Substantia nigra (tissue), 51 donors: ENCODE measurements at places on chromosomes 2 and 18.

GRCh38 chr2:85448461-85449213 lies 30.1 kb downstream of the SH2D6 start:
- DNase-seq = no peak

- no peak for DNase-seq
Observed at GRCh38 chr2:148643421-148643820, 1.1 kb upstream of the EPC2 start.

GRCh38 chr2:239548965-239549595 lies 148.3 kb upstream of the HDAC4 start:
- DNase-seq = no peak

DNA sequence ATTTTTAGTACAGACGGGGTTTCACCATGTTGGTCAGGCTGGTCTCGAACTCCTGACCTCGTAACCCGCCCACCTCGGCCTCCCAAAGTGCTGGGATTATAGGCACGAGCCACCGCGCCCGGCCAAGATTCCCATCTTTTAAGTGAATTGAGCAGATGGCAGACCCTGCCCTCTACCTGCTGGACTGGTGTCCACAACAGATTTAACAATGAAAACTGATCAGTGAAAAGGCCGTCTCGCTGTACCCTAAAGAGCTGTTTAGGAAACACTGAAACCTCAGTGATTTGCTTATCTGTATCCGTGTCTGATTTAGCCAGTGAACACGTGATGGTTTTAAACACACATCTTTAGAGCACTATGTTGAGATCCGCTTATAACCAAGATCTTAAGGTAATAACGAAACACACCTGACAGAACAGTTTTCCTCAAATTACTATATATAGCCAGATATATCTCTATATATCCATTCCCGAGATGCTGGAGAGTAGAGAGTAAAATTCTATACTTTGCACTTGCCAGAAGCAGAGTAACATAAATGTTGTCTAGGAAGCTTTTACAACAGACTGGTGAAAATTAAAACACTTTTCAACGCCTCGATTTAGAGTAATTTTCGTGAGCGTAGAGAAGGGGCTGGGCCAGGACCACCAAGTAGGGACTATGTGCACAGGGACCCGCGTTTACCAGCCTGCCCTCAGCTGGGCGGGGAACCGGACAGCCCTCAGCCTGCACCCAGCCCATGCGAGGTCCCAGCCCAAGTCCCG lies 594 bp downstream of the FAM161A start:
- no peak for DNase-seq

GRCh38 chr2:105910497-105911238 lies 166.0 kb downstream of the NCK2 start:
- DNase-seq = no peak

DNA sequence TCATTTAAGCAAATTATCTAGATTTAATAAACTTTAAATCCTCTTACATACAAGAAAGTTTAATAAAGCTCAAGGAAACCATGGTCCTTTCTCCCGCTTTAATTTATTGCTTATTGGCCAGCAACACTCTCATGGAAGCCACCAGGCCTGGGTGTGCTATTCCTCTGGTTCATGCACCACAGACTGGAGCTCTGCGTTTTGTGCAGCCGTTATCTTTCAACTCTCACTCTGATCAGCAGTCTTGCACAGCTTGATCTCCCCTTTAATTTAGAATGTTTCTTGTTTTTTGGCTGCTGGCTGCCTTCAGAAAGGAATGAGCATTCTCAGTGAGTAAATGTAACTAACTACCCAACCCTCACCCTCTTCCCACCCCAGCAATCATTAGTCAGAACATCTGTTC lies 318.7 kb downstream of the MEIS1 start:
- no peak for DNase-seq

GRCh38 chr18:46213295-46213694 lies 109.1 kb downstream of the HAUS1 start:
- no peak for DNase-seq

GRCh38 chr2:86788881-86789686 lies 1.6 kb downstream of the CD8A start:
- no peak for DNase-seq

- DNase-seq = no peak
Observed at GRCh38 chr2:164369366-164369765, 251.9 kb downstream of the GRB14 start.

- no peak for DNase-seq
Observed at GRCh38 chr2:88614497-88615157, 12.6 kb downstream of the EIF2AK3 start.

GRCh38 chr2:82993609-82994008 lies 1465.5 kb downstream of the SUCLG1 start:
- DNase-seq = no peak

DNA sequence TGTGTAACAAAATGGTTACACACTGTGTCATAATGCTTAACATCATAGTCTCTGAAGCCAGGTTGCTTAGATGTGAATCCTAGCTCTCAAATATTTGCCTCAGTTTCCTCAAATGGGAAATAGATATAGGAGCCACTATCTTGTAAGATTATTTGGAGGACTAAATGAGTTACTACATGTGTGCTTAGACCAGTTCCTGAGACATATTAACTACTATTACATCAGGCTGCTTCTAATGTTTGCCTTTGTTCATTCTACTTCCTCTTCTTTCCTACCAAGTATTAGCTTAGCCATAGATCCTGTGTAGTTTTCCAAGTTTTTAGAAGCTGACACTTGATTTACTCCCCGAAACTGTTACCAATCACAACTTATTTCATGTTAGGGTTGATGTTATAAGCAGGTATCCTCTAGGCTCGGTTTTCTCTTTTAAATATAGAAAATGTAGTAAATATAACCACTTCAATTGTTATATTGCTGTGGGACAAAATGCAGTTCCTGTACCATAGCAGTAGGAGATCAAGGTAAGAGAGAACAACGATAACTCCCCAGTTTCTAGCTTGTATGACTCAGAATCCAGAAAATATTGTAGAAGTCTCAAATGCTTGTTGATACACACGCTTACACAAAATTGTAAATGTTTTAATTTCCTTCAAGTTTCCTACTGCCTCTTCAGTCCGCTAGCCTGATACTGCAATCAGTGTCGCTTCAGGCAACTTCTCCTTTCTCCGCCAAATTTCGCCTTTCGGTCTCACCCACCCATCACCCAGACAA lies 751 bp upstream of the DNAJC10 start:
- DNase-seq = no peak

- no peak for DNase-seq
Observed at GRCh38 chr2:180446492-180446891, 439.4 kb upstream of the CWC22 start.

DNA sequence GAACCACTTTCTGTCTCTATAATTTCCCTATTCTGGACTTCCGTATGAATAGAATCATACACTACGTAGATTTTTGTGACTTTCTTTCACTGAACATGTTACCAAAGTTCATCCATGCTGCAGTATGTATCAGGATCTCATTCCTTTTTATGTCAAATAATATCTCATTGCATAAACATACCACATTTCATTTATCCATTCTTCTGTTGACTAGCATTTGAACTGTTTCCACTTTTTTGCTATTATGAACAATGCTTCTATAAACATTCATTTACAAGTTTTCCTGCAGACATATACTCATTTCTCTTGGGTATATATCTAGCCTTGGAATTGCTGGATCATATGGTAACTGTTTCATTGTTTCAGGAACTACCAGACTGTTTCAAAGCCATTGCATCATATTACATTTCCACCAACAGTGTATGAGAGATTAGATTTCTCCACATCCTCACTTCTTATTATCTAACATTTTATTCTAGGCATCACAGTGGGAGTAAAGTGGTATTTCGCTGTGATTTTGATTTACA lies 186.2 kb downstream of the DYM start:
- no peak for DNase-seq

DNA sequence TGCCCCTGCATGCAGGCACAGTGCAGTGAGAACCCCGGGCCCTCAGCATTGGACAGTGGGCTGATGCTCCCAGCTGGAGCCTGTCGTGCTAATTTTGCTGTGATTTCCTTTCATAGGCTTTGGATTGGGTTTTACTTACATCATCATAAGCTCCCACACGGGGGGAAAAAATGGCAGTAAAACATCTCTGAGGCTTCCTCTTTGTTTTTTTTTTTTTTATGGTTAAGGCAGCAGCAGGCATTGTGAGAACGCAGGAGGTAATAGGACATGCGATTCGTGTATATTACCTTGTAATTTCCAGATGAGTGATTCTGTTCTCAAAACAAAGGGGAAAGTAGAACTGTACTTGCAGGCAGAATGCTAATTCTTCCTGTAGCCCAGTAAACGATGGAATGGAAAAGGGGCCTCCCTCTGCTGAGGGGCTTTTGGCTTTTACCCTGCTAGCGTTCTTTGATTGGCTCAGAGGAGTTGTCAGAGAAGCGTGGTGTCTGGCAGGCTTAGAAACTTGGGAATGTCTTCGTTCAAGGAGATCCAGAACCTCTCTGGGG lies 89.7 kb downstream of the NPAS2 start:
- DNase-seq = no peak

GRCh38 chr2:226862623-226863022 lies 26.8 kb downstream of the RHBDD1 start:
- no peak for DNase-seq

DNA sequence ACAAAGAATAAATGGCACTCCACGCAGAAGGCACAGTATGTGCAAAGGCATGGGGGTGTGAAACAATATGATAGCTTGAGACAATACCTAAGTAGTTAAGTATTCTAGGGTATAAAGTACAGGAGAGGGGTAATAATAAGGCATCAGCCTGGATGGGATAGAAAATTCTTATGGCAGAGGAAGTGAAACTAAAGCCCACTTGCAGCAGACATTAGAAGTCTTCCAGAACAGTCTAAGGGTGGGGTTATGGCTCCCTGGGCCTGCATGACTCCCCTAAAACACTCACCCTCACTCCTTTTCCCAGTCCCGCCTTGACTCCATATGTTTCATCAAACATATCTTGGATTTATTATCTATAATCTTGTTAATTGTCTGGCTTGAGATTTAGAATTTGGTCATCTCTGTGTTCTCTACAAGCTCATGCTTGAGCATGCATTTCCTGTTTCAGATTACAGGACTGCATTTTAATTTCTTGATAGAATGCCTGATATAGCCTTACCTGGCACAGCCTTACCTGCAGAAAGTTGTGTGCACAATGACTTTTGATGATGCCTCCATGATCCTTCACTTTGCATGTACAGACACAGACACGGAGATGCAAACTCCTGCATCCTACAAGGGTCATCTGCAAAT lies 28.5 kb upstream of the TMBIM1 start:
- no peak for DNase-seq

DNA sequence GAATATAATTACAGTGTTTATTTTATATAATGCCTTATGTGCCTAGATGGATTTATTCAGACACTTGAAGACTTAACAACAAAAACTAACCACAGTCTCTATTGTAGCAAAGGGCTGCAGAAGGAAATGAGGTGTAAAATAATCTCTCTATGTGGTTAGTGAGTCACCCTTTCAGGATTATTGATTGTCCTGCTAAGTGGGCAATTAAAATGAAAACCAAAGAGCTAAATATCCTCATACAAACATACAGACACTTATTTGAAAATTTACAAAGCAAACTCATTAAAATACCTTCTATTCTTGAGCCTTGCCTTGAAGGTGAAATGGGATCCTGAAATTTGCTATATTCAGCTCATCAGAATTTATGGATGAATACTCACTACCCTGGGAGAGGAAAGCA lies 27.7 kb upstream of the DCC start:
- no peak for DNase-seq

DNA sequence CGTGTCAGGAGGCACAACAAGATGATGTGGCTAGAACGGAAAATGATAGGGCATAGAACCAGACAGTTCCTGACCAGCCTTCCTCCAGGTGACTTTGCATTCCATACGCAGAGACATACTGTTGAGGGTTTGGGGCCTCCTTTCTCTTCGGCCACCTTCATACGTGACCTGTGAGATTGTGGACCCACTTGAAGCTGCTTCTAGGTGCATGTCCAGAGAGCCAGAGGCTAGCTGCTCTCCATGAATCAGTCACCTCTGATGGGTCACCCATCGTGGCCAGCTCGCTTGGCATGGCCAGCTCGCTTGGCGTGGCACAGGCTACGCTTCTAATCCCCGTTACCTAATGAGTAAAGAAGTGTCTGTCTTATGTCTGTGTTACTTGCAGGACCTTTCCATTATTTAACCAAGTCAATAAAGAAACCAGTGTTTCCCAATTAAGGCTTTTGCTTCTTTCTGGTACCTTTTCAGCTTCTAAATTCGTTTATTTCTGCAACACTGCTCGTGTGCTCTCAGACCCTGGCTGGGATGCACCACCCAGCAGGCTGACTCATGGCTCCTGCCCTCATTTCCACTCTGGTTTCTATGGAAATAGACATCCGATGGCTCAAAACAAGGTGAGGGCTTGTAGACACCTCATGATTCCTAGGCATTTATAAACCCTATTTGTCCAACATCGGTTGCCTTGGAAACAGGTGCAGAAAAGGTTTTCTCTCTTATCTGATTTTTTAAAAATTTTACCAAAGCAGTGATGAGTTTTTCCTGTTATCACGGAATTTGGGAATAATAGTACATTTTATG lies 86.7 kb upstream of the B3GNT7 start:
- DNase-seq = no peak

- DNase-seq = no peak
Observed at GRCh38 chr18:42745171-42745570, 370.3 kb downstream of the RIT2 start.

- DNase-seq = no peak
Observed at GRCh38 chr2:177812713-177813396, 259.7 kb downstream of the PDE11A start.

GRCh38 chr2:144936442-144936841 lies 416.5 kb upstream of the ZEB2 start:
- no peak for DNase-seq

GRCh38 chr2:101405351-101405899 lies 18.1 kb upstream of the CREG2 start:
- DNase-seq = no peak

- no peak for DNase-seq
Observed at GRCh38 chr2:240368781-240369331, 66.6 kb upstream of the GPC1 start.

GRCh38 chr18:8368512-8369217 lies 240.6 kb upstream of the RAB12 start:
- no peak for DNase-seq

- no peak for DNase-seq
Observed at GRCh38 chr2:71670430-71670795, 217.1 kb downstream of the DYSF start.

DNA sequence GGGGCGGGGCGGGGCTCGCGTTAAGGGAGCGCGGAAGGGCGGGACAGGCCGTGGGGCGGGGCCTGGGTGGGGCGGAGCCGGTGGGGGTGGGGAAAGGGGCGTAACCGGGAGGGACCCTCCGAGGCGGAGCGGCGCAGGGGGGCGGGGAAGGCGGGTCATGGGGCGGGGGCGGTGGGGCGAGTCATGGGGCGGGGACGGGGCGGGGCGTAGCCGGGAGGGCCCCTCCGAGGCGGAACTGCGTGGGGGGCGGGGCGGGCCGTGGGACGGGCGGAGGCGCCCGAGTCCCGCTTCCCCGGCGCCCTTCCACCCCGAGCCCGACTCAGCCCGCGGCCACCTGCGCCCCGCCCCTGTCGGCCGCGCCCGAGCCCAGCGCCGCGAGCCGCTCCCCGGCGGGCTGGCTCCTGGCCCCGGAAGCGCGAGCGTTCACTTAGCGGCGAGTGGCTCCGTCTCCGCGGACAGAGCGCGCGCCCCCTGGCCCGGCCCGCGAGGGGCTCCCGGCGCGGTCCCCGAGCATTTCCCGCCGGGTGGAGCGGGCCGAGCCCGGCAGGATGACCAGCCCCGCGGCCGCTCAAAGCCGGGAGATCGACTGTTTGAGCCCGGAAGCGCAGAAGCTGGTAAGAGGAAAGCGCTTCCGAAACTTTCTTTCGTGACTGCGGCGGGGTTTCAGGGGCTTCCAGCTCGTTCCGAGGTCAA lies 64.7 kb downstream of the LRRFIP1 start:
- peak; percentile 92 for DNase-seq
